ENCODE measurements at places on chromosomes 6 and 20.
A peak's percentile ranks its signal among the peaks of the same experiment; 100 is the strongest.

DNA sequence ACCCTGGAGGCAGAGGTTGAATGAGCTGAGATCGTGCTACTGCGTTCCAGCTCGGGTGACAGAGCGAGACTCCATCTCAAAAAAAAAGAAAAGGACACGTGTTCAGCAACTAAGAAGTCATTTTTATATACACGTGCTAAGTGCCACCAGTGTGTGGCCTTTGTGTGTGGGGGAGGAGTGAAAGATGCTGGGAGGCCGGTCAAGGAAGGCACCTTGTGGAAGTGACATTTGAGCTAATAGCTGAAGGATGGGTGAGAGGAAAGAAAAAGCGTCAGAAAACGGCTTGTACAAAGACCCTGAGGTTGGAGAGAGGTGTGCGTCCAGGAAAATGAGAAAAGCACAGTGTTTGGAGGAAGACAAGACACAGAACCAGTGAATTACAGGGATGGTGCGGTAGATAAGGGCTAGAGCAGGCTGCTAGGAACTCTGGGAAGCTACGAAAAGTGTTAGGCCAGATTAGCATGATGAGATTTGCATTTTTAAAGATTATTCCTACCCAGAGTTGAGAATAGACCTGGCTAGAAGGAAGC is 11.6 kb downstream of the RREB1 start:
- DNase-seq = no peak
- no peak overlapping the region for H3K4me3 ChIP-seq
- H3K4me1 ChIP-seq = peaks cover 33% of the 10 kb centered on the region

DNA sequence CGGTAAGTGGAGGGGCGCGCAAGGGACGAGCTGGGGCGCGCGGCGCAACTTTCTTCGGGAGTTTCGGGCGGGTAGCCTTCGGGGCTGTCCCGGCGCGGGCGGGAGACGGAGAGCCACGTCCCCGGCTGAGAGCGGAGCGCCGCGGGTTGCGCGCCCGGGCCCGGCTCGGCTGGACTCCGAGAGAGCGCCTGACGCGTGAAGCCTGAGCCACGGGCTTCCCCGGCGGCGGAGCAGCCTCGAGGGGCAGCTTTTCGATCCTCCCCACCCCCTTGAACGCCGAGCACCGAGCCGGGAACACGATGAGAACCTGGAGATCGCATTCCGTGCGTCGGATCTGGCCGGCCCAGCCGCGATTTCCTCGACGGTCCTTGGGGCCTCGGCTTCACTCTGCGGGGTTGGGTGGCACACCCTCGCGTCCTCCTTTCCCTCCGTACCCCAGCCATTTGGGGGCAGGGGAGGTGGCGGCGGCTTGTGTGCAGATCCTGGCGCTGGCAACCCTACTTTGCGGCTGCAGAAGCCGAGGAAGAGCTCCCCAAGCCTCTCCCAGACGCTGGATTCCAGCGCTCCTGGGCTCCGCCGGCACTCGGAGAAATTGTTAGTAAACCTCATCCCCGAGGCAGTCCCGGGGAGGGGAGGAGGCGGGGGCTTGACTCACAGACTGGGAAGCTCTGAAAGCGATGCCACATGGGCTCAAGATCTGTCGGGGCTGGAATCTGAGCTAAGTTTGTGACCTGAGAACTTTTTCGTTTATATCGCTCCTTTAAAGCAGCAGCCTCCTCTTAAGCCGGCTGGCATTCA is 572 bp downstream of the DSE start:
- no peaks in the 10 kb centered on the region for H3K36me3 ChIP-seq
- no peaks in the 10 kb centered on the region for H3K27me3 ChIP-seq
- peaks cover 9% of the 10 kb centered on the region for H3K4me1 ChIP-seq
- H3K4me3 ChIP-seq = peak overlapping the region; percentile 97
- DNase-seq = peak; percentile 91

GRCh38 chr6:161031721-161032495 is 40.3 kb downstream of the MAP3K4 start:
- H3K36me3 ChIP-seq = peaks cover 18% of the 10 kb centered on the region
- H3K4me1 ChIP-seq = peaks cover 28% of the 10 kb centered on the region
- no peaks in the 10 kb centered on the region for H3K27me3 ChIP-seq
- H3K27ac ChIP-seq = no peak overlapping the region
- no peak overlapping the region for H3K4me3 ChIP-seq

DNA sequence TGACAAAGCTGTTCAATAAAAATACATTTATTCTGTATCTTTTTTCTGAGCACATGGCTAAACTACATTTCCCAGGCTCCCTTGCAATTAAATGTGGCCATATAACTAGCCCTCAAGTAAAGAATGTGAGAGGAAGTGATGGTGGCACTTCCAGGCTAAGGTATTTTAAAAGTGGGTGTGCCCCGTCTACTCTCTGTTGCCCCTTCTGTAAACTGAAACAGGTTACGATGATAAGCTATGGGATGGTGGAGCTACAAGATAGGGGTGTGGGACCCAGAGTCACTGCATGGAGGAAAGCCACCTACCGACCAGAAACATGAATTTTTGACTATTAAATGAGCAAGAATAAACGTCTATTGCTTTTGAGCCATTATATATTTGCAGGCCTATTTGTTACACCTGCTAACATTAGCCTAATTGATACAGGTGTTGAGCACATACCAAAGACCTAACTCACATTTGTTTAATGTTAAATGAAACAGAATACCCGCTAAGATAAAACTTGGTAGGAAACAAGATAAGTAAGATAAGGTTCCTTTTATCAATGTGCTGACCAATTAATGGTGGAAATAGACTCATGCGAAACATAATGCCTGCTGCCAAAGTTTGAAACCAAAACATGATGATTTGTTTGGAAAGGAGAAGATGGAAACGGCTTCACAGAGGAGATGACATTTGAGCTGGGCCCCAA is 3.1 kb downstream of the FYN start:
- no peak for DNase-seq
- H3K36me3 ChIP-seq = no peaks in the 10 kb centered on the region
- no peaks in the 10 kb centered on the region for H3K4me1 ChIP-seq

GRCh38 chr6:12280902-12281301 is 9.3 kb upstream of the EDN1 start:
- no peak for DNase-seq
- H3K4me3 ChIP-seq = no peak overlapping the region
- H3K4me1 ChIP-seq = no peaks in the 10 kb centered on the region
- peaks cover 4% of the 10 kb centered on the region for H3K27me3 ChIP-seq

GRCh38 chr6:147585256-147585655 is 76.8 kb downstream of the SAMD5 start:
- H3K27me3 ChIP-seq = no peaks in the 10 kb centered on the region
- H3K4me3 ChIP-seq = no peak overlapping the region
- no peak for DNase-seq
- H3K27ac ChIP-seq = no peak overlapping the region

DNA sequence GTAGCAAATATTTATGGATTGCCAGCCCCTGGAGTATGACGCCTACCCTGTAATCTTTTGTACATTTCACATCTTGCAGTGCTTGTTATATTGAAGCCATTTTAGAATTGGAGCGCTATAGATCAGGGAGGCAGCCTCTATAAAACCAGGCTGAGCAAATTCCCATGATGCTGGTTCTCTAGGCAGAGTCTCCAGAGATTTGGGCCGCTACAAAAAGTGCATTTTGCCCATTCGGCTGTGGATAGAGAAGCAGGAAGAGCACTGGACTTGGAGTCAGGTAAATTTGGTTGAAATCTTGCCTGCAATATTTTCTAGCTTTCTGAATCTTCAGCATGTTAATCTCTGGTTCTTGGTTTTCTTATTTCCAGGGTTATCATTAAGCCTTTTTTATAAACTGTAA is 2.0 kb downstream of the YWHAB start:
- H3K4me3 ChIP-seq = peak overlapping the region; percentile 83
- peaks cover 41% of the 10 kb centered on the region for H3K4me1 ChIP-seq
- DNase-seq = no peak
- no peaks in the 10 kb centered on the region for H3K27me3 ChIP-seq

GRCh38 chr6:19668710-19669109 is 168.5 kb upstream of the ID4 start:
- no peak overlapping the region for H3K27ac ChIP-seq
- H3K36me3 ChIP-seq = no peaks in the 10 kb centered on the region
- no peaks in the 10 kb centered on the region for H3K27me3 ChIP-seq
- no peak overlapping the region for H3K4me3 ChIP-seq
- H3K4me1 ChIP-seq = no peaks in the 10 kb centered on the region

- H3K4me1 ChIP-seq = no peaks in the 10 kb centered on the region
- H3K27ac ChIP-seq = no peak overlapping the region
- no peak for DNase-seq
- H3K4me3 ChIP-seq = no peak overlapping the region
- H3K27me3 ChIP-seq = no peaks in the 10 kb centered on the region
These were observed 678.1 kb upstream of the MANEA start for GRCh38 chr6:94899191-94899590.

- no peak for DNase-seq
- H3K27me3 ChIP-seq = no peaks in the 10 kb centered on the region
- no peak overlapping the region for H3K4me3 ChIP-seq
- H3K27ac ChIP-seq = no peak overlapping the region
- no peaks in the 10 kb centered on the region for H3K36me3 ChIP-seq
These were observed 17.4 kb downstream of the NKAIN2 start for GRCh38 chr6:123821112-123821511.

- no peaks in the 10 kb centered on the region for H3K27me3 ChIP-seq
- H3K27ac ChIP-seq = no peak overlapping the region
- no peak overlapping the region for H3K4me3 ChIP-seq
These were observed 72.1 kb downstream of the CBFA2T2 start for GRCh38 chr20:33561692-33562601.

- H3K4me1 ChIP-seq = peaks cover 22% of the 10 kb centered on the region
- no peaks in the 10 kb centered on the region for H3K27me3 ChIP-seq
- no peak overlapping the region for H3K4me3 ChIP-seq
- no peaks in the 10 kb centered on the region for H3K36me3 ChIP-seq
These were observed 110.4 kb upstream of the ARMC2 start for GRCh38 chr6:108737594-108738546.

GRCh38 chr20:5041433-5041832 is 40.1 kb upstream of the SLC23A2 start:
- H3K36me3 ChIP-seq = no peaks in the 10 kb centered on the region
- H3K4me1 ChIP-seq = no peaks in the 10 kb centered on the region
- no peak overlapping the region for H3K4me3 ChIP-seq
- no peak overlapping the region for H3K27ac ChIP-seq
- no peak for DNase-seq

GRCh38 chr6:118776607-118777549 is 117.1 kb upstream of the ASF1A start:
- peak; percentile 33 for DNase-seq
- no peak overlapping the region for H3K27ac ChIP-seq
- H3K36me3 ChIP-seq = no peaks in the 10 kb centered on the region
- H3K27me3 ChIP-seq = no peaks in the 10 kb centered on the region
- peaks cover 13% of the 10 kb centered on the region for H3K4me1 ChIP-seq
- peak overlapping the region; percentile 51 for H3K4me3 ChIP-seq

DNA sequence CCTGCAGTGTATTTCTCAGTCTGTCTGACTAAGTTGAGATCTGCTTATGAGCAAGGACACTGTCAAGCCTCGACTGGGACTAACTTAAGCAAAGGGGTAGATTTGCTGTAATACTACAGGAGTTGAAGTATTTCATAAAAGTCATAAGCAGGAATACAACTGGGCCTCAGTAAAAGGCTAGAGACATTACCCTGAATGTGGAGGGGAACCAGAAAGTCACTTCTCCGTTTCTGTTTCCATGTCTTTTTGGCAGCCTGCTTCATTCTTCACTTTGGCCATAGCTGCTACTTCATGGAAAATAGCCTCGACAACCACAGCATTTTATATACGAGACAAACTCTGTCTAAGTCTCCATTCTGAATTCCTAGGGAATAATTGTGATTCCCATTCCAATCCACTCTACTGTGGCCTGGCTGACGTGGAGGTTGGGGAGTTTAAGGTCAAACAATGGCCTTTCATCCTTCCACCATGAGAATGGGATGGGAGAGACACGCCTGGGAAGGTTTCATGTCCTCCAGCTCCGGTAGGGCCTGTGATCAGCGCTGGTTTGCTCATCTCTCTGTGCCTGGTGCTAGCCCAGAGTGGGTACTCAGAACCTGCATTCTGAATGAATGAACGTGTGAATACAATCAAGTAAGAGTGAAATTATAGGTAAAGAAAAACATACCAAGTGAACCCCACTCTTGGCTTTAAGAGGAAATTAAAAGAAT is 37.1 kb upstream of the DUSP22 start:
- no peak overlapping the region for H3K4me3 ChIP-seq
- no peak overlapping the region for H3K27ac ChIP-seq
- H3K36me3 ChIP-seq = no peaks in the 10 kb centered on the region
- no peaks in the 10 kb centered on the region for H3K27me3 ChIP-seq

DNA sequence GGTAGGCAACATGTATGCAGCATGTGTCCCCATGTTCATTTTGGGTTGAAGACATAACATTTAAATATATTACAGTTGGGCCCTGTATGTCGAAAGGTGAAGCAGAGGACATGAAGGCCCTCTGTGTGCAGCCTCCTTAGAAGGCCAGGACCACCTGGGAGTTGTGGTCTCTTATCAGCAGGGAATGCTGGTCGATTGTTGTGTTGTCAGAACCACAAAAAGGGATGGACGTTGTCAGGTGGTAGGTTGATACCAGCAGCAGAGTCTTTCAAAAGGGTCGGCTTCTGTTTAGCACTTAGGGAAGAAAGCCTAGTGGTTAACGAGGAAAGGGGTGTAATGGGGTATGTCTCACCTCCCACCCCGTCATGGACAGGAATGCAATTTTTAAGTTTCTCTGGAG is 67.3 kb upstream of the SLC22A1 start:
- no peak overlapping the region for H3K27ac ChIP-seq
- H3K4me1 ChIP-seq = no peaks in the 10 kb centered on the region
- H3K36me3 ChIP-seq = peaks cover 99% of the 10 kb centered on the region
- no peak for DNase-seq

DNA sequence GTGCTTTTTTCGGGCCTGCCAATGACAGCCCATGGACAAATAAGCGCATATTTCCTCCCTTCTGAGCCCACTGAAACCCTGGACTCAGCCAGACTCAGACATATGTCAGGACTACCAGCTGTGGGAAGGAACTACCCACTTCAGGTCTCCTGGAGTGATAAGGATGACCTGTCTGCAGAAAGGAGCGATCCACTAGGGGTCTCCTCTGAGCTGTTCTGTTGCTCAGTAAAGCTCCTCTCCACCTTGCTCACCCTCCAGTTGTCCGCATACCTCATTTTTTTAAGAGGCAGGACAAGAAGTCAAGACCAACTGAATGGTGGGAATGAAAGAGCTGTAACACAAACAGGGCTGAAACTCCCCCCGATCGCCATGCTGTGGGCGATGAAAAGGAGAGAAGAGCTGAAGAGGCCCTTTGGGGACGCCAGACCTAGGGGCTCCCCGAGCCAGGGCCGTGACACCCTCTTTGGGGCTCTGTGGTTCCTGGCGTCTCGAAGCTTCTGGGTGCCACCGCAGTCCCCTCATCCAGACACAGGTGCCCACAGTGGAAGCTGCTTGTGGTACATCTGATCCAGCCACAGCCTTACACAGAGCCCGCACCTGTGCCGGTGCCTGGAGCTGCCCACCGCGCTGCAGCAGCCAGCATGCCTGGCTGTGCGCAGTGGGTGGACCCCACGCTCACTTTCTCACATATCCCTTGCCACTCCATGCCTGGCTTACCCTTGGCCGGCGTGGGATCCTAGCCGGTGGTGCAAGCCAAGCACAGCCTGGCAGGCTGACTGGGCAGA is 68.8 kb downstream of the EYS start:
- no peak overlapping the region for H3K27ac ChIP-seq
- no peak for DNase-seq
- no peak overlapping the region for H3K4me3 ChIP-seq
- H3K36me3 ChIP-seq = no peaks in the 10 kb centered on the region
- no peaks in the 10 kb centered on the region for H3K4me1 ChIP-seq

Measured in psoas muscle (tissue), 8 donors.